ENCODE measurements at places on chromosomes 6 and 20. TPM values are rescaled to one million over a fixed set of nuclear protein-coding genes. Genes with fewer than 3 reads are reported as not detected.
A peak's percentile ranks its signal among the peaks of the same experiment; 100 is the strongest.

The ANKRD66 gene
- total RNA-seq = not detected

The CALHM6 gene
- 10.3 TPM for total RNA-seq

The RIPOR2 gene
- 287 TPM for total RNA-seq

GRCh38 chr6:37830225-37830624, 10.7 kb downstream of the ZFAND3 start:
- no peak for DNase-seq
- H3K4me3 ChIP-seq = no peak overlapping the region
- H3K27ac ChIP-seq = no peak overlapping the region
- peaks cover 36% of the 10 kb centered on the region for H3K4me1 ChIP-seq
- H3K36me3 ChIP-seq = peaks cover 34% of the 10 kb centered on the region

DNA sequence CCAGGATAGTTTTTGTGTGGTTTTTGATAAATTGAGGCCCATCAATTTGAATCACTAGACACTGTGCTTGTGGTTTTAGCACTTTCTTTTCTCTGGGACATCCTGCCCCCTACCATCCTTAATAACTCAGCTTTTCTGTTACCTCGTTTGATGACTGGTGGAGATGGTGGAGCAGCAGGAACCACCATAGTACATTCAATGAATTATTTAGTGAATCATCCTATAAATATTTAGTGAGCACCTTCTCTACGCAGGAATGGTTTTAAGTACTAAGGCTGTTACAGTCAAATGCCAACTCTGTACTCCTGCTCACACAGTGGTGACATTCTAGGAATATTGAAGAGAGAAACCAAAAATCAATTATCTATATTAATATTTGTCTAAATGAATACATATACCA, 585.2 kb downstream of the HAO1 start:
- H3K4me1 ChIP-seq = no peaks in the 10 kb centered on the region
- DNase-seq = no peak
- no peaks in the 10 kb centered on the region for H3K36me3 ChIP-seq
- no peak overlapping the region for H3K4me3 ChIP-seq
- H3K27me3 ChIP-seq = no peaks in the 10 kb centered on the region

DNA sequence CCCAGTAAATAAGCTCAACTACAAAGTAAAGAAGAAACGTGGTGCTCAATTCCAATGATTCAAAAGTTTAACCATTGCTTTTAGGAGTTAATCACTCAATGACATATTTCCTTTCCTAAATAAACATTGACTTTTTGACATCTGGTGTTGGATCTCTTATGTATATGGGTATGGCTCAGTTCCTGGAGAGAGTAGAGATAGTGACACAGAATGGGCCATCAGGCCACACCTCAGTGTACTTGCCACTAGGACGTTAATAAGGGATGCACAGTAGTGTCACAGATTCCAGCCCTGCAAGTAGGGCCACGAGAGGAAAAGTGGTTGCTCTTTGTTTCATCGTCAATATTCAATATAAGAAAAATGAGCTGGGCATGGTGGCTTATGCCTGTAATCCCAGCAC, 48.9 kb upstream of the TXNDC5 start:
- peaks cover 3% of the 10 kb centered on the region for H3K4me1 ChIP-seq
- peaks cover 3% of the 10 kb centered on the region for H3K27me3 ChIP-seq
- H3K36me3 ChIP-seq = no peaks in the 10 kb centered on the region
- no peak overlapping the region for H3K27ac ChIP-seq
- no peak overlapping the region for H3K4me3 ChIP-seq

GRCh38 chr6:391559-392440, at the start of gene IRF4:
TSS of gene IRF4 (plus strand) at chr6:391752. CDS start at chr6:393153, 1,401 bp downstream.
- H3K4me3 ChIP-seq = peak within 1 kb of the TSS; percentile 91
- DNase-seq = peak; percentile 70
- peak within 1 kb of the TSS; percentile 95 for H3K27ac ChIP-seq
- no peaks in the 10 kb centered on the region for H3K27me3 ChIP-seq
